GDM1 (cell line): ENCODE measurements at places on chromosomes 4 and X.

DNA sequence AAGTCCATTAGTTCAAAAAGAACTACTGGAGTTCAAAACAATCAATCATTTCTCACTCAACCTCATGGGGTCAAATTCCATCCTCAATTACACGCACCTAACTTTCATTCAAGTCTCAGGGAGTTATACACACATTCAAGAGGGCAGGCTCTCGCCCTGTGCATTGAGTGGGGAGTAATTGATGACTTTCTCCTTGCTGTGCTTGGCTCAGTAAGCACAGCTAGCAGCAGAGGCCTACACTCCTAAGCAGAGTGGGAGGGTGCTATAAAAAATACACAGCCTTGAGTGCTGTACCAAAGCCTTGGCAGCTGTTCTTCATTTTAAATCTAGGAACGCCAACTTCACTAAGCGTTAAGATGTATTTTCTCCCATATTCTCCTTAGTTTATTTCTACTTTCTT is 958.3 kb upstream of the ADGRL3 start:
- DNase-seq = no peak

DNA sequence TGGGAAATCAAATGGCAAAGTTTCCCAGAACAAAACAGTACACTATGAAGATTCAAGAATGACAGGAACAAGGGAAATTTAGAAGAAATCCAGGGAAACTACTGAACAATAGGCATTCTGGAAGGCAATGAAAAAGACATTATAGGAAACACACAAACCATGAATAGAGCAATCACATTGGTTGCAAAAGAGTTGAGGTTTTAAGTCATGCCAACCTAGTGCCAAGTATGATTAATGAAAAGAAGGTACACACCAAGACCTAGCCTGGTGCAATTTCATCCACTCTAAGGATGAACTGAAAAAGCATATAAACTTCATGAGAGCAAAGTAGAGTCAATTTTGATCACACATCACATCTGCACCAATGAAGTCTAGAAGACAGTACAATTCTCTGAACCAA is 326.9 kb downstream of the PDHA2 start:
- DNase-seq = no peak

DNA sequence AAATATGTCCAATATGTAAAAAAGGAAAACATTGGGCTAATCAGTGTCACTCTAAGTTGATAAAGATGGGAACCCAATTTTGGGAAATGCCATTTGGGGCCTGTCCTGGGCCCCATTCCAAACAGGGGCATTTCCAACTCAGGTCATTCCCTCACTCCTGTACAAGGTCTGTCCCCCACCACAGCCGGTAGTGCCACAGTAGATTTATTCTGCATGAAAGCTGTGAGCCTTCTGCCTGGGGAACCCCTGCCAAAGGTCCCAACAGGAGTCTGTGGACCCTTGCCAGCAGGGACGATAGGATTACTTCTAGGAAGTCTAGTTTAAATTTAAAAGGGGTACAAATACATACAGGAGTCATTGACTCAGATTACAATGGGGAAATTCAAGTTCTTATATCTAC is 317.6 kb upstream of the GNPDA2 start:
- DNase-seq = no peak

GRCh38 chrX:111244235-111244750 is 26.0 kb downstream of the CAPN6 start:
- DNase-seq = no peak
